ENCODE measurements at places on chromosomes 16 and 17.
A peak's percentile ranks its signal among the peaks of the same experiment; 100 is the strongest.

DNA sequence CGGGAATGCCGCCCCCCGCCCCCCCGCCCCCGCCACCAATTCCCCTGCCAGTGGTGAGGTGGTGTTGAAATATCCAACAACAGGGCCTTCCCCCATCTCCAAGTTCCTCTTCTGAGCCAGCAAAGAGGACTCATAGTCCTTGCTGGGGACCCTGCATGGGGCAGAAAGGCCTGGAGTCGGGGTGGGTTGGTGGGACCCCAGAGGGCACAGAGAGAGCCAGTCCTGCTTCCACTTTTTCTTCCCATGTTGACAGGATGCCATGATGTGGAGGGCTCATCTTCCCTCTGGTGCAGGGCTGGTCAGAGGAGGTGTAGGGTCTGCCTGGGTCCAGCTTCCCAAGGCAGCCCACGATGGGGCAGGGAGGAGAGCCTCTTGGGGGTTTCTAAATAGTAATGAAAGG lies 49.0 kb upstream of the PIK3R6 start:
- no peak for DNase-seq

GRCh38 chr16:89089120-89089519 lies 4.5 kb upstream of the ACSF3 start:
- no peak for DNase-seq

GRCh38 chr17:38559051-38559879 lies 46.5 kb downstream of the SRCIN1 start:
- no peak for DNase-seq

DNA sequence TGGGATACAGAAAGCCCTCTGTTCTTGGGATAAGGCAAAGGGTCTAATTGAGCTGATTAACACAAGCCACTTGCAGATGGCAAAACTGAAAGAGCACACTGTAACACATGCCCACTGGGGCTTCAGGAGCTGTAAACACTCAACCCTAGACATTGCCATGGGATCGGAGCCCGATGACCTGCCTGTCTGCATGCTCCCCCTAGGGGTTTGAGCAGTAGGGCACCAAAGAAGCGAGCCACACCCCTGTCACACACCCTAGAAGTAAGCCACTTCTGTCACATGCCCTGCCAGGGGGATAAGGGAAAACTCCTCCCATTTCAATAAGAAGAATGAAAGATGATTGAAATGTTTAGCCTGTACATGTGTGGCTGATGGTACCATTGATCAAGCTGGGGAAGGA lies 81.3 kb upstream of the IRX6 start:
- DNase-seq, result no peak

DNA sequence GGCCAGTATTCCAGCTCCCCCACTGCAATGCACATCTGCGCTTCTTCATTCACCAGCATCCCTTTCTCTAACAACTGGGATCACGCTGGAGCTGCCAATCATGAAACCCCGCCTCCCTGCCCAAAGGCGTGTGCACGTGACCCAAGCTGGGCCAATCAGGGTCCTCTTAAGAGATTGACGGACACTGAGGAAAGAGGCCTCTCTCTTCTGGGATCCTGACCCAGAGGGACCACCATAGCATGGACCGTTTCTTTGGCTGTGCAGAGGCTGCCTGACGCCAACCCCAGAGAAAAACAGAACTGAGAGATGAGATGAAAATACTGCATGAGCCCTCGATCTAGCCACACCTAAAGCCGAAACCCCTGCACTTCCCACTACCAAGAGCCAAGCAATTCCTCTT lies 32.0 kb downstream of the COTL1 start:
- peak; percentile 65 for DNase-seq

GRCh38 chr17:17740615-17741348 lies 59.5 kb downstream of the RAI1 start:
- DNase-seq, result no peak

GRCh38 chr17:48642059-48642842 lies 16.1 kb upstream of the HOXB9 start:
- no peak for DNase-seq

- DNase-seq, result no peak
Measured at GRCh38 chr17:4741544-4741943, 1.8 kb upstream of the CXCL16 start.

- no peak for DNase-seq
Measured at GRCh38 chr17:69480245-69480644, 65.7 kb downstream of the MAP2K6 start.

DNA sequence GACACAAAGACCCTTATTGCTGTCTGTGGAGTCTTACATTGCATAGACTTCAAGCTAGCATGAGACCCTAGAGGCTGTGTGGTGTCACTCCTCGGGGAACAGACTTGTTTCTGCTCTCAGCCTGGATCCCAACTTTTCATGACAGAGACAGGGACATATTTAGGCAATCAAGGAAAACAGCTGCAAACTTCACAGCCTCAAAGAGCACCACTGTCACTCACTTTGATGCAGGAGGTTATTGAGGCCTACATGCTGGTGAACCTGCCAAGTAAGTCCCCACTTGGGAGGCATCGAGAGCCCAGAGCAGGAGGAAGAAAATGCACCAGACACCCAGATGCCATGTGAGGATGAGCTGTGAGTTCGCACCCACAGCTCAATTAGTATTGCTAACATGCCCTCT lies 10.3 kb downstream of the CBLN1 start:
- DNase-seq, result no peak

GRCh38 chr17:17568772-17569195 lies 22.7 kb downstream of the PEMT start:
- peak; percentile 36 for DNase-seq

GRCh38 chr17:17191961-17192381 lies 14.2 kb downstream of the PLD6 start:
- DNase-seq, result no peak

GRCh38 chr16:3952737-3953131 lies 72.2 kb upstream of the CREBBP start:
- no peak for DNase-seq

DNA sequence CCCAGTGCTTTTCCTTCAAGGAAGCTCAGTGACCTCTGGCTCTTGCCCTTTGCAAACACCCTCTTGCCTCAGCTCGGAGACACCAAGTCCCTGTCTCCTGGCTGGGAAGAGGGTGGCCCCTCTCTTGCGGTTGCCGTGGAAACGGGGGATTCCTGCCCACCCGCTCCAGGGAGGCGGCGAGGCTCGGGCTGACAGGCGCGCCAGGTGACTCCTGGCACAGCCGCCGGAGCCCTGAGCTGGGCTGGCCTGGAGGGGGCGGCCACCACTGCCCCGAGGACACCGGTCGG lies 71.4 kb downstream of the ABR start:
- DNase-seq, result no peak

DNA sequence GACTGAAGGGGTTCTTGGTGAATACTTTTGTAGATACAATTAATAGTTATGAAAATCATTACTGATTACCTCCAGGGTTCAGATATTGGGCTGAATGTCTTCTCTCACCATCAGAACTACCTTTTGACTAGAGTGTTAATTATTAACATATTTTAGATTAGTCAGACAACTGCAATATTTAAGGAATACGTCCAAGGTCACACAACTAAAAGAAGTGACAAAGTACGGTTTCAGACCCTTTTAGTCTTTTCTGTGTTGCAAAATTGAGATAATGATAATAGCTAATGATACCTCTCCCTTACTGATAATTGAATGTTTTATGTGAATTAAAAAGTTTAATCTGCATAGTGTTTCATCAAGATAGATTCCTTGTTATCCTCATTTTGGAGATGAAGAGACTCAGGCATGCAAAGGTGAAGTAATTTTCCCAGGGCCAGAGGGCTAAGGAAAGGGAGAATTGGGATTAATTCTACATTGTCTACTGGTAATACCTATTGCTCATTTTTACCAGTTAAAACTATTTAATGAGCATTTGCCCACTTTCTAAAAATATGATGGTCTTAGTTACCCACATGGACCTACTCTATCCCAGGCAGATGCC lies 107.3 kb downstream of the WWOX start:
- DNase-seq, result no peak

DNA sequence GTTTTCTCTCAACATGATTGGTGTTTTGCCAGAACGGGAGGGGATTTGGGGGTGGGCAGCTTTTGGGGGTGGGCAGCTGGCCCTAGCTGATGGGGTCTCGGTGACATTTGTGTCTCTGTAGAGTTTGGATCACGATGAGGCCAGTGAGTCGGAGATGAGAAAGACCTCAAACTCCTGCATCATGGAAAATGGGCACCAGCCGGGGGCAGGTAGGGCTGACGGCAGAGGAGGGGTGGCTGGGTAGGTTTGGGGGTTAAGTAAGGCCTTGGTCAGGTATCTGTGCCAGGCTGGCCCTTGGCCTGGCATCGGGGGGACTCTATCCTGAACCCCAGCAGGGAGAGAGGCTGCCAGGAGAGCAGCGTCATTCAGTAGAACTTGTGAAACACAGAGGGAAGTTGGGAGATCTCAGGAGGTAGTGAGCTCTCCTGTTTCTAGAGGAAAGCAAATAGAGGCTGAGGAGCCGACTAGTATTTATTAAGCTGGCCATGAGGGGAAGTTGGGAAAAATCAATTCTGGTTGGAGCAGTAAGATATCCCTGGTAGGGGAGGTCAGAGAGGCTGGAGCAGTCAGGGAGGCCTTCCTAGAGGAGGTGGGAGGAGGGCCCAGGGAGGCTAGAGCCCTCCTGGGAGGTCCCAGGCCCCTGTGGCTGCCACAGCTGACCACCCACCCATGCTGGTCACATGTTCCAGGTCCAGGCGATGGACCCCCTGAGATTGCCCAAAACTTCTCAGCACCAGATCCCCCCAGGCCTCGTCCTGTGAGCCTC lies 8.1 kb downstream of the SMTNL2 start:
- DNase-seq, result no peak

DNA sequence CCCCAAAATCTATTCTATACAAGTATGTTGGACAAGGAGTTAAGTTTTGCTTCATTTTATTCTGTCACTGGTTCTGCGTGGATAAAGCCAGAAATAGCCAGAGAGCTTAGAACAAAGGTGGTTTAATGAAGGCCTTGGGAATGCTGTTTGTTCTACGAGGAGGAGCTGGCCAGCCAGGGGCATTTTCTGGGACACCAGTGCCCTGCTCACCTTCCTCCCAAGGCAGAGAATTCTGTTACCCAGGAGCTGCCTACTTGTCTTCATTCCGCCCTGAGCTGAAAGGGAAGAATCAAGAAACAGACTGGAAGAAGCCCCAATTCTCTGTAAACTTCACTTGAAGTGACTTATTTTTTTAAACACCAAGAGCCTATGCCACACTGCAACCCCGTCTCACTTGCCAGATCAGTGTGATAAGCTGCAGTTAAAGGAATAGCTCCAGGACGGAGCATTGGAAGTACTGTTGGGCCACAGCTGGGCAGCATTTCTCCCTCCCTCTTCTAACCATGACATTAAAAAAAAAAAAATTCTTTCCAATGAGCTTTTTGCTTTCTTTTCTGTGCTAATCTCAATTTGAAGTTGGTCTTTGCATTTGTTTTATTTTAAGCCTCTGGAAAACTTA lies 149.8 kb upstream of the DYNLRB2 start:
- no peak for DNase-seq

DNA sequence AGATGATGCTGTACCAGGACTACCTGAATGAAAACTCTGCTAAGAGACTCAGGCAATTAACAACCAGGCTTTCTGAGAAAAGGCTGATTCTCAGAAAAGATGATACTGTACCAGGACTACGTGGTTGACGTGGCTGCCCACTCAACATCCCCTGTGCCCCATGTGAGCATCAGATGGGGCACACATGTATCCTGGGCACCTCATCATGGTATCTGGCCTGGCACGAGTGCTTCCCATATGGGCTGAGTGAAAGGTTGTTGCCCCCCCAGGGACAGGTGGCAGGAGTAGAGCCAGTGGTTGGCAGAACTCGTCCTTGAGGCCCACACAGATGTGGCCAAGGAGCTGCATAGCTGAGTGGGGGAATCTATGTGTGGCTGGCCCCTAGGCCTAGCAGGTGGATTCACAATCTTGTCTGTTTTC lies 3.5 kb upstream of the CES4A start:
- no peak for DNase-seq

DNA sequence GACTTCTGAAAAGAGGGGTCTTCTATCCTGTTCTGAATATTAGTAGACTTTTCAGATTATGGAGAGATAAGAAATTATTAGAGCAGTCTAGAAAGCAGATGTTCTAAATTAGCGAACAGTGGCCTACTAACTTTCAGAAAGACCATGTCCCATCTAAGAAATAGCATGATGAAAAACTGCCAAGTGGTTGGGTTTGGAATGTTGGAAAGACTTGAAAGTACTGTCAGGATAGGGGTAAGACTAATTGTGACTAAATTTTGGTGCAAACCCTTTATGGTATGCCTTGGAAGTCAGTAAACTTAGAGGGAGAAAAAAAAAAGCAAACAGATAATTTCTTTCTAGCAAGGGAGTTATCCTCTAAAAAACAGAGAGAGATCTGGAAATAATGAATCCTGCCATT lies 41.1 kb downstream of the TANGO6 start:
- DNase-seq, result no peak

DNA sequence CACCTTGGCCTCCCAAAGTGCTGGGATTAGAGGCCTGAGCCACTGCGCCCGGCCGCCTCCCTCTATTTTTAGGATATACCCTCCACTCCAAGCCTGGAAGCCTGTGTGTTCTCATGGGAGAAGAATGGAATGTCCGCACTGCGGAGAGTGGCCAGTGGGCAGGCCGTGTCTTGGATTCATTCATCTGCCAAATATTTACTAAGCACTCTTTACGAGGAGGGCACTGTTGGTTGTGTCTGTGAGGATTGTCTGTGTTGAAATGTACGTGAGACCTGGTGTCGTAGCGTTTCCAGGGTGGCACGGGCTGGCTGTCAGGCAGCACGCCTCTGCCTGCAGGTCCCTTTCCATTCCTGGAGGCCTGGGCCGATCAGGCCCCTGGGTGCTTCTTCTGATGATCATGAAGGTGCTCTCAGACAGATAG lies 19.2 kb downstream of the PGS1 start:
- DNase-seq, result no peak

GRCh38 chr17:68450391-68450790 lies 6.9 kb downstream of the WIPI1 start:
- DNase-seq, result no peak
